ENCODE measurements at places on chromosomes 5 and 9.

GRCh38 chr9:16618524-16618923, 251.9 kb downstream of the BNC2 start:
- DNase-seq = no peak

GRCh38 chr5:174326372-174326771, 280.9 kb downstream of the NSG2 start:
- no peak for DNase-seq

DNA sequence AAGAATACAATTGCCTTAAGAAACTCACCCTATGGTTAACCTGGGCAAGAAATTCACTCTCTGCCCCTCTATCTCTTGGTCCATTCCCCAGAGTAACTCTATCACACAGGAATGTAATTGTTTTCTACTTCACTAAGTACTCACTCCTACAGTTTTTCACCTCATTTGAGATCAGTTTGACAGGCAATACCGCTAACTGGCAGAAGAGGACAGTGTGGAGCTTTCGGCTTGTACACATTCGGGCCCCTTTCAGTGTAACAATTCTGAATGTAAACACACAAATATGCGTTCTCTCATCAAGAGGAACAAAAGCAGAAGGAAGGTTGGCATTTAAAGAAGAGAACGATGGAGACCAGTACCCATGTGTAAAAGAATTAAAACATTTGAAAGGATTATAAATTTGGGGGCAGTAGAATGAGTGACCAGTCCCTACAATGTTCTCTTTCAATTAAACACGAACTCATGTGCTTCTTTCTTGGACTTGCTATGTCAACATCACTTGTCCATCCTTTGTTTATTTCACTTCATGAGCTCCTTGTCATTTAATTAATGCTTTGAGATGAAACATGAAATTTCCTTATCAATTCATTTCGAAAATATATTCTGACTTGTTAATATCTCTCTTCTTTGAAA, 188.5 kb upstream of the GRAMD2B start:
- peak; percentile 6 for DNase-seq

DNA sequence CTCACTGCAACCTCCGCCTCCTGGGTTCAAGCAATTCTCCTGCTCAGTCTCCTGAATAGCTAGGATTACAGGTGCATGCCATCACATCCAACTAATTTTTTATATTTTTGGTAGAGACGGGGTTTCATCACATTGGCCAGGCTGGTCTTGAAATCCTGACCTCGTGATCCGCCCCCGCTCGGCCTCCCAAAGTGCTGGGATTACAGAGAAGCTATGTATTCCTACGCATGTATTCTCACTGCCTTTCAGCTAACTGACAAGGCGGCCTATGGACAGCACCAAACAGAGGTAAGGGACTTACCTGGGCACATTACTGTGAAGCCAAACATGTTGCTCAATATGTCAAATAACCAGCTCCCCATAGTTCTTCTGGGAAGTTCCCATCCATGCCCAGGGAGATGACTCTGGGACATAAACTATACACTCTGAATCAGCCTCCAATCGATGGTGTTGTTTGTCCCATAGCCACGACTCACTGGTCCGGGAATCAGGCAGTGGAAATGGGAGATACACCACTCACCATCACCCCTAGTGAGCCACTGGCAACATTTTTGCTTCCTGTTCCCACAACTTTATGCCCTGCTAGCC, 114.6 kb downstream of the SYK start:
- DNase-seq = no peak

- no peak for DNase-seq
Measured at GRCh38 chr9:134775081-134775951, 105.3 kb upstream of the FCN2 start.

GRCh38 chr9:121494192-121494591, 5.5 kb downstream of the GGTA1 start:
- no peak for DNase-seq
